Progenitor cell of endocrine pancreas (in vitro differentiated cells): ENCODE measurements at places on chromosomes 7 and 10. TPM values are rescaled to one million over a fixed set of nuclear protein-coding genes. Genes with fewer than 3 reads are reported as not detected.

Gene KCP
- 6.8 and 8.5 TPM in 2 replicates for total RNA-seq

Gene RET
- total RNA-seq: 0.75 and 1.5 TPM in 2 replicates

Gene FEZF1
- not detected in 2 replicates for total RNA-seq

Gene SPDYE1
- not detected in 2 replicates for total RNA-seq

Gene PGAM1
- total RNA-seq: 130 and 137 TPM in 2 replicates

Gene MYO1G
- total RNA-seq: 0.53 and 0.67 TPM in 2 replicates

Gene FAM221A
- total RNA-seq: 34.4 and 37.1 TPM in 2 replicates

Gene UTF1
- not detected in 2 replicates for total RNA-seq

Gene ENTPD1
- total RNA-seq: 0.29 TPM in 1 of 2 replicates, not detected in the other

Gene RELN
- 5.4 and 6.9 TPM in 2 replicates for total RNA-seq

Gene ZNF365
- not detected in 2 replicates for total RNA-seq

Gene SPDYE6
- not detected in 2 replicates for total RNA-seq

Gene SUN3
- not detected in 2 replicates for total RNA-seq

DNA sequence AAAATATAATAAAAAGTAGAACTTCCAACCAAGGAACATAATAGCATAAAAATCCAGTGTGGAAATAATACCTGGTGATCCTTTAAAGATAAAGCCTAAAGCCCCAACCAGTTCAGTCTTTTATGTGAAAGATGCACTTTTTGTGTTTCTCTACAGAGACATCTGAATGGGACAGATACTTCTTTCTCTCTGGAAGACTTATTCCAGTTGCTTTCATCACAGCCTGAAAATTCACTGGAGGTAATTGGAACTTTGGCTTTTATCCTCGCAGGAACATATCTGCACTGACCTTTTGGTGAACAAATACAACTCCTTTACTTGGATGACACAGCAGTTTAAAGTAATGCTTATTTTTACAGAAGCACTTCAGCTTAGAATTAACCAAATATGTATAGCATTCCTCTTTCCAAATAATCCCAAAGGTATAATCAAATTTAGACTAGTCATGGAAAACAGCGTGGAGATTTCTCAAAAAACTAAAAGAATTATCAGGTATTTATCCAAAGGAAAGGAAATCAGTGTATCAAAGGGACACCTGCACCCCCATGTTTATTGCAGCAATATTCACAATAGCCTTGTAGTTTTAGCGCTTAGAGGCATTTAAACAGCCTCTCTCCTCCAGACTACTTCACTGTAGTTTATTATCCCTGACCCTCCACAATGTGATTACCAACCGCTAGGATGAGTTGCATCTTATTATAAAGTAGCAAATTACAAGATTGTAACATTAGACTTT, 16.8 kb downstream of the HNRNPA2B1 start:
- DNase-seq: no peak

DNA sequence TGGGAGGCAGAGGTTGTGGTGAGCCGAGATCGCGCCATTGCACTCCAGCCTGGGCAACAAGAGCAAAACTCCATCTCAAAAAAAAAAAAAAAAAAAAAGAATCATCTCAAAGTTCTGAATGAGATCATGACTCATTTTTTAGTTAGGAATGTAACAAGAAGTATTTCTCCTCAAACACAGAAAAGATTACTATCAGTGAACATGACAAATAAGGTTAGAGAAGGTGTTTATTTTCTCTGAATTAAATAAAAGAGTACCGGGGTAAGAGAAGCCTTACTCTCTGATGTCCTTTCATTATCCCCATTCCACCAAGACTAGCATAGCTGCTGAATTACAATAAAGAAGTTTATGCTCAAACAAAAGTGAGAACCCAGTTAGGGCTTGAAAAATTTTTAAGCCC, 50.1 kb downstream of the IPMK start:
- no peak for DNase-seq

- no peak for DNase-seq
Observed at GRCh38 chr10:3773460-3774017, 11.5 kb downstream of the KLF6 start.

- no peak for DNase-seq
Observed at GRCh38 chr7:47952224-47952623, 4.0 kb upstream of the PKD1L1 start.

- DNase-seq: no peak
Observed at GRCh38 chr10:51400392-51401096, 298.9 kb downstream of the CSTF2T start.

DNA sequence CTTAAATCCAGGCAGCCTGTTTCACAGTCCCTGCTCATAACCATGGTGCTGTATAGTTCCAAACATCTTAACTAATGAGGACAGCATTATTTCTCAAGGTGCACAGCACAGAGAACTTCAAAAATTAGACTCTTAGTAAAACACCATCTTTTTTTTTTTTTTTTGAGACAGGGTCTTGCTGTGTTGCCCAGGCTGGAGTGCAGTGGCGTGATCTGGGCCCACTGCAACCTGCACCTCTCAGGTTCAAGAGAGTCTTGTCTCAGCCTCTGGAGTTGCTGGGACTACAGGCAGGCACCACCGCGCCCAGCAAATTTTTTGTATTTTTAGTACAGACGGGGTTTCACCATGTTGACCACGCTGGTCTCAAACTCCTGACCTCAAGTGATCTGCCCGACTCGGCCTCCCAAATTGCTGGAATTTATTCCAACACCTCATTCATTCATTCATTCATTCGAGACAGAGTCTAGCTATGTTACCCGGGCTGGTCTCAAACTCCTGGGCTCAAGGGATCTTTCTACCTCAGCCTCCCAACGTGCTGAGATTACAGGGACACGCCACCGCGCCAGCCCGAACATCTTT, 507 bp upstream of the TMEM254 start:
- DNase-seq: no peak

- no peak for DNase-seq
Observed at GRCh38 chr7:1694611-1695511, 24.8 kb downstream of the ELFN1 start.

DNA sequence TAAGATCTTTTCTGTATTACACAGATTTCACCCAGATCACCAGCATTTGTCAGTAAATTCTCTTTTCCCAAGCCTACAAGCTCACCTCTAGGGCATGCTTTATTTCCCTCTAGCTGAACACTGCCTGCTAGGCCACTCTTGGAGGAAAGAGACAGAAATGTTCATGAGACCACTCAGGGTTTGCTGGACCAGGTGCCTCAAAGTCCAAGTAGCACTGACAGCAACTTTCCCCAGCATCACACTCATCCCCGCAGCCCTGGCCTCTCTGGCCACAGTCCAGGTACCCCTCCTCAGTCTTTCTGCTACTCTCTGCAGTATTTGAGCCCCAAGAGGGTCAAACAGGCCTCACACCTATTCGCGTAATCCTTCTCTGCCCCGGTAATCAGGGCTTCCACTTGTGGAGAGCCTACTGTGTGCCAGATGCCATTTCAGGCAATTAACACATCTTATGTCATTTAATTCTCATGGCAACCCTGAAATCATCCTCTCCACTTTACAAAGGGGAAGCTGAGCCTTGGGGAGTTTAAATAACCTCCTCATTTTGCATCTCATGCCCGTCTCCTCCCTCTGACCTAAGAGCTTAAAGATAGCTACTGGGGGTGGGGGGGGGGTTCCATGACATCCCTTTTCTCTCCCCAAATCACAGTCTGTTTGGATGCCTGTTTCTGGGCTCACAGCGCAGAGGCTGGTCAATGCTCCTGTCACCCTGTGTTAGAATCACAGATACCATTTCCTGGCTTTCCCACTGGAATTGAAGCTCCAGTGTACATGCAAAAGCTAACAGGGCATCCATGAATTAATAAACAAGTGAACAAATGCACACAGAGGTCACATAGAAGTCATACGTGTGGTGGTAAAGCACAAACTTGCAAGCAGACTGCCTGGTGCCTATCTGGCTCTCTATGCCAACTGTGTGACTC, 88.5 kb downstream of the PRLHR start:
- DNase-seq: no peak

DNA sequence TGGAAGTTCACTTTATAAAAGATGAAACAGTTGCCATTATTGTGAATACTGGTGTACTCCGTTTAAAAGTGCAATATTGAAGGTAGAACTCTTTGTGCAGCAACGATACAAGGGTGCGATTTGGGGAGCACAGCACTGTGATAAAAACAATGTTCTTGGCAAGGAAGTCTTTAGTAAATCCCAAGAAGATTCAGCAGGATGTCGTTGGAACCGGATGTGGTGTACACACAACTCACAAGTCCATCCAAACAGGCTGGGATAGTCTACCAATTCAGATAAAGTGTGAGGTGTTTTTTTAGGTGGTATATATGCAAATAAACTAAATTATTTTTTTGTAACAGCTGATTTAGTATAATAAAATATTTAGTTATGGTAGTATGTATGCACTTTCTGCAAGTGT, 46.7 kb downstream of the ZNF777 start:
- no peak for DNase-seq

DNA sequence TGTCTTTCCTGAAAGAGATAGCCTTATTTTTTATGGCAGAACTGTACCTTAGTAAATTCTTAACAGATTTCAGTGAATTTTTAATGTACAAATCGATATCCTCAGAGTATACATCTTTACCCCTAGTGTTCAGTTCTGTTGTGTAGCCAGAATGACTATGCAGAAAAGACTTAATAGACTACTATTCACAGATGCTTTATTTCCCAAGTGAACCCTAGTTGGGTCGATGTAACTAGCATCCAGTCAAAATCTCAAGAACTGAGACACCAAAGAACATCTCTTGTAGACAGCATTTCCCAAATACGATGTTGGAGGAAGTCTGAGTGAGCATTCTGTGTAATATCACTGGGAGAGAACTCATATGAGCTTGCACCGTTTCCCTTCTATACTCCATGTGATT, 1.5 kb downstream of the AKR1C3 start:
- no peak for DNase-seq

DNA sequence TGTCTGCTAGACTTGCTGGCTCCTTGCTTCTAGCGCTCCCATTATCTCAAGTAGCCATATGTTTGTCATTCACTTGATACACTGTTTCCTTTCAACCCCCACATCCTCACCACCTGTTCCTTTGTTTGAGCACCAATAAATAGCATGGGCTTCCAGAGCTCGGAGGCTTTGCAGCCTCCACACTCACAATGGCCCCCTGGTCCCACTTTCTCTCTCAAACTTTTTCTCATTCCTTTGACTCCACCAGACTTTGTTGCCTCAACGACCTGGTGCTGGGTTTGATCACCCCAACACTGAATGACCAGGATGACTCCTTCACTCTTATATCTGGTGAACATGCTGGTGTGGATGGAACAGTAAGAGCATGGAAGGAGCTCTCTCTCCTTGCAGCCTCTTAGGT, 114.5 kb upstream of the TRIM24 start:
- DNase-seq: no peak

DNA sequence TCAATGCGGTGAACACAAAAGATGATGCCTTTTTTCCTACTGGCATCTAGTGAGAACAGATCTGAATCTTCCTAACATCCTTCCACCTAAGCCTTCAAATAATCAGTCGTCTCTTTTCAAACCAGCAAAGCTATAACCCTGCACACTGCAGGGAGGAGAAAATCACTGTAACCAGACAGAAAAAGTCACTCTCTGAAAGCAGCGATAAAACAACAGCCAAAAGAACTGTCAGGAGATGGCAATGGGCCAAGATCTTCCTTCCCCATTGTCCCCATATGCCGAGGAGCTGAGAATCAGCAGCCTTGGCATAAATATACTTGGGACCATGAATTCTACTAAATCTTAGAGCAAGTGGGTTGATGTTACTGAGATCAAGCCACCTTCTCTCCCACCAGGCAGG, 13.1 kb downstream of the FZD9 start:
- no peak for DNase-seq

- DNase-seq: no peak
Observed at GRCh38 chr10:119653916-119654315, 2.7 kb downstream of the BAG3 start.

GRCh38 chr10:11521860-11522259, 89.6 kb downstream of the USP6NL start:
- DNase-seq: no peak

DNA sequence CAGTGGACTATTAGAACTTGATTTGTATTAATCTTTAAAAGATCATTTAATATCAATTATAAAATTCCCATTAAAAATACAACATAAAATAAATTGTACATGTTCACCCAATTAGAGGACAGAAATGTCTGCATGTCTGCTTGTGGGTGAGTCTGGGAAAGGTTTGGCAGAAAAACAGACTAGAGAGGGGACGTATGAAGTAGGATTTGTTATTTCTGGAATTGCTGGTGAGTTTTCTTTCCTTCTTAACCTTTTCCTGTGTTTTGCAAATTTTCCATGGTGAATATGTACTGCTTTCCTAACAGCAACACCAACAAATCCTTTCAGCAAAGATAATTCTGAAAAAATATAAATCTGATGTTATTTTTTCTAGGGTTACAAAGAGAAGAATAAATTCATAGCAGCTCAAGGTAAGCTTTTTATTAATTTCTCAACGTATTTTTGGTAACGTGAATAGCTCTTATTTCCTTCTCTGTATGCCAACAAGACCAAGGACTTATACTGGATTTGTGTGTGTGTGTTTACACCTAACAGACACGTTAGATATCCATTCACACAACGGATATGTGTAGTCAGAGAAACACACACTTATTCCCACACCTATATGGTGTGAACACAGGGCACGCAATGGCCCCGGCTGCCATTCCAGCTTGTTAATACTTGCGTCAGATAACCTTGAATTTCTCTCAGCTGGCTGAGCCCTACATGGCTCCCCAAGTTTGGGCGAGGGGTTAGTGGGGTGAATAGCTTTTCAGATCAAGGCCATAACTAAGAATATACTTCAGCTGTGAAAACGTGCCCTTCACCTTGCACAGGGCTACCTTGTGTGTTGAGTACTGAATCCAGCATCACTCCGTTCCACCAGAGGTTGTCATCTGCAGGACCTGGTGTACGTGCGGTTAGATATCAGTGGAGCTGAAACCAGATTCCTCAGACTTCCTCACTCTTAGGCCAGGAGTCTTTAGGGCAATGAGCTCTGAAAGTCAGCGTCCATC, 64.6 kb downstream of the MKI67 start:
- DNase-seq: no peak

- DNase-seq: no peak
Observed at GRCh38 chr10:88071879-88072278, 208.5 kb downstream of the PTEN start.

GRCh38 chr10:84191106-84191505, 3.2 kb upstream of the CDHR1 start:
- no peak for DNase-seq

- no peak for DNase-seq
Observed at GRCh38 chr7:64849250-64849923, 53.7 kb upstream of the ZNF273 start.

GRCh38 chr10:123470336-123470921, 195.7 kb upstream of the GPR26 start:
- no peak for DNase-seq

DNA sequence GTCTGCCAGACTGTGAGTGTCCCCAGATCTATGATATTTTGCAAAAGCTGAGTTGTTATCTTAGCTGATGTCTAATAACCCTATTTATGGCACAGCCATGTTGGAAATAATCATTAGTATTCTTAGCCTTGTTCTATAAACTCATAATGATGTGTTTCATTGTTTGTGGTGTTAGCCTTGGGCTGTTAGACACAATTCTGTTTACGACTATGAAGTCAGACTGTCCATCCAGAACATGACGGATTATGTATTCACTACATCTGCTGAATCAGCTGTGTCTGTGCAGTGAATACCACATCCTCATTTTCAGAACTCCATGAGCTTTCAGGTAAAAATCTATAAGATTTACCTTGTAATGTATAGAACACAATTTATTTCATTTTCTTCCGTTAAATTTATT, 577.1 kb downstream of the NRG3 start:
- DNase-seq: no peak
